ENCODE measurements at places on chromosomes 5 and 9.

DNA sequence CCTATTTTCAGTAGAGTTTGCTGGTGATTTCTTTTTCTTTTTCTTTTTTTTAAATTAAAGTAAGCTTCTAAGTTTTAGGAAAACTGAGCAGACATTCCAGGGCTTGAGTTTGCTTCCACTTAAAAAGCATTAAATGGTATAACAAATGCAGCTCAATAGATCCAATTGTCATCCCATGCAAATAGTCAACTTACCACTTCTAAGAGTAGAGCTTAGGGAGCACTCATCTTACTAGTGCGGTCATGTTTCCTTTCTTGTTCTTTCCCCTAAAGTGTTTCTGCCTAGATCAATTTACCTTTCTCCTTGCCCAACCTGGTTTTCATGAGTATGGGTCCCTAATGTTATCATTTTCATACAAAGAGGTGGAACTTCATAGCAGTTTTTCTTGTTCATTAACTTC is 13.0 kb upstream of the CEP120 start:
- no peak for DNase-seq

DNA sequence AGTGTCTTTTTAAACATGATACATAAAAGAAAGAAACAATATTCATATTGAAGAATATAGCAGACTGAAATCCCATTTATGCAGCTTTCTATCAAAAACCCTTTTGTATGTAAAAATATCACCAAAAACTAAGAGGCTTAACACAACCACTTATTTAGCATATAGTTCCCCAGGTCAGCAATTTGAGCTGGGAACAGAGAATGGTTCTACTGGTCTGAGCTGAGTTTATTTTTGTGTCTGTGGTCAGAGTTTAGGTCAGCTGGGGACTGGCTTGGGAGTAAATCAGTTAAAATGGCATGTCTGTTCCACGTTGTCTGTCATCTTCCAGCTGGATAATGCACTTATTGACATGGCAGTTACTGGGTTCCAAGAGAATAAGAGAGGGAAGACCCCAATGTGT is 165.0 kb downstream of the TMEM232 start:
- no peak for DNase-seq

- DNase-seq, result no peak
Measured at GRCh38 chr5:87155106-87155505, 112.6 kb upstream of the RASA1 start.

DNA sequence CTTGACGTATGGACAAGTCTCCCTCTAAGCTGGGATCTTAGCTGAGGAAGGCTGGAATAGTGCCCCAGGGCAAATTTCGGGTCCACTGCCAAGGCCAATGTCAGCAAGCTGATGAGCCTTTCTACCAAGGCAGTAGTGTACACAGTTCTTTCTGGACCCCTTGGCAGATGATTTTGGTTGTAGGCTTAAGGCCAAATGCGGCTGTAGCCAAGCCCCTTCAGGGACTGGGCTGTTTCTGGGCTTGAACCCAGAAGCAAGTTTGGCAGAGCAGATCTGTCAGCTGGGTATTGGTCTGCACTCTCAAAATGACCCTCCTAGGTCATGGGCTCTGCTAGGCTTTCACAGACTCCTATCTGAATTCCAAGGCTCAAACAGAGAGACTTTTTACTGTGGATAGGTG is 121.6 kb downstream of the ADAMTSL1 start:
- peak; percentile 93 for DNase-seq

- DNase-seq, result no peak
Measured at GRCh38 chr5:2735996-2736395, 15.5 kb downstream of the IRX2 start.

DNA sequence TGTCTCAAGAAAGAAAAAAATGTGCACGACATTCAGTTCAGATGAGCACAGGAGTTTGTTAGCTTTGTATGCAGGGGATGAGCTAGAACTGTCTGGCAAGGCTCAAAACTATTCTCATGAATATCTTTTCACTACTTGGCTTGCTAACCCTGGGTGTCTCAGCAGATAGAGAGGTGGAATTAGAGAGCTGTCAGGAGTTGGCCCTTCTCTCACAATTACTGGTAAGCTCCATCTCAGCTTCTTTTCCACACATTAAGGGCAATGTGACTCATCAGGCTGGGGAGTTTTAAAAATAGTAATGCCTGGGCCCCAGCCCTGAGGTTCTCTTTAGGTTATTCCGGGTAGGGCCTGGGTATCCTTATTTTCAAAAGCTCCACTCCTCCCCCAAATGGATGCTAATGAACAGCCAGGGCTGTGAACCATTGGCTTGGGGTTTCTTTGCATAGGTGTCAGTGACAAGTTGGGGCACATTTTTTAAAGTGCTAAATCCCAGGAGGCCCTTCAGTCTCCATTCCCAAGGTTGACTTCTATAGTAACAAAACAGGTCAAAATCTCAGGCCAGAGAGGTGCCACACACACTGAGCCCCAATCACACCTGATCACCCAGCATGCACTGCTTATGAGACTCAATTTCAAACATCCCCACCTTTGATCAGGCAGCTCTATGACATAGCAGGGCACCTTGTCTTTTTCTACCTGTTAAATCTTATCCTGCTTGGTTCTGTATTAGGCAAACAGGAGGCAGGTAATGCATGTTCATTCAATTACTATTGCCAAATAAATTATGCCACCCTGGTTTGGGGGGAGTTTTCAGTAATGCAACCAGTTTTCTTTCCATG is 239.7 kb upstream of the DAP start:
- DNase-seq, result no peak

- no peak for DNase-seq
Measured at GRCh38 chr9:133199648-133200321, 9.3 kb downstream of the OBP2B start.

DNA sequence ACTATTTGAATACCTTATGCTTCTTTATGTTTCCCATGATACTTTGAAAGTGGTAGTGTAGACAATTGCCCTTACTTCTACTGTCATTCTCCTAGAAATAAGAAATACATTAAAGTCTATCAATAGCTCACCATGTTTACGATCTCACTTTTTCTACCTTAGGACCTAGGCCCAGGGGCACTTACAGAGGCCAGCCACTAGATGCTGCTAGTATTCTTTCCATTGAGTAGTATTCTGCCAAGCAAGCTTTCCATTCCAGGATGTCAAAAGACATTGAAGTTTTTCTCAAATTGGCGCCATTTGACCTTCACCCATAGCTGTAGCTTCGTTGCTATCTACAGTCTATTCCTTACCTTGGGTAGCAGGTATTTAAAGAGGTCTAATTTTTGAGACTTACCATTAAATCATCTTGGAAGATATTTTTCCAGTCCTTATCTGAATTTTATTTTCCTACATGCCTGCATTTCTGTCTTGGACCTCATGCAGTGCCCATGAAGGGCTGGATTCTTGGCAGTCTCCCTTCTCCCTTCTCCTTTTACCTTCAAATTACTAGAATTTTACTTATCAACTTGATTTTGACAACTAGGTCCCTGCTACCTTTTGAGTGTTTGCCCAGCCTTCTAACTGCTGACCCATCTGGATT is 246.0 kb upstream of the NUDT12 start:
- peak; percentile 55 for DNase-seq

DNA sequence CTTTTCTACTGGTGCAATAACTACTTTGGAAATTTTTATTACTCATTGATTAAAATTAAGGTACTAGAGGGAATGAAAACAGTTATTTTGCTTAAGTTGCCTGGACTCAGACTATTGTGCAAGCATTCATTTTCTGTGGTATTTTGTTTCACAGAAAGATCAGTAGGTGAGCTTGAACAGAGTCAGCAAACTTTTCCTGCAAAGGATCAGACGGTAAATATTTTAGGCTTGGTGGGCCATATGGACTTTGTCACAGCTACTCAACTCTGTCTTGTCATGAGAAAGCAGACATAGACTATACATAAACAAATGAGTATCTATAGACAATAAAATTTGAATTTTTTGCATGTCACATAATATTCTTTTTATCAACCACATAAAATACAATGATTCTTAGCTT is 1036.4 kb downstream of the NR2F1-AS1 start:
- DNase-seq, result no peak

GRCh38 chr9:36143245-36143641 is 6.7 kb downstream of the GLIPR2 start:
- no peak for DNase-seq

- no peak for DNase-seq
Measured at GRCh38 chr9:76369583-76369982, 24.6 kb downstream of the RFK start.

DNA sequence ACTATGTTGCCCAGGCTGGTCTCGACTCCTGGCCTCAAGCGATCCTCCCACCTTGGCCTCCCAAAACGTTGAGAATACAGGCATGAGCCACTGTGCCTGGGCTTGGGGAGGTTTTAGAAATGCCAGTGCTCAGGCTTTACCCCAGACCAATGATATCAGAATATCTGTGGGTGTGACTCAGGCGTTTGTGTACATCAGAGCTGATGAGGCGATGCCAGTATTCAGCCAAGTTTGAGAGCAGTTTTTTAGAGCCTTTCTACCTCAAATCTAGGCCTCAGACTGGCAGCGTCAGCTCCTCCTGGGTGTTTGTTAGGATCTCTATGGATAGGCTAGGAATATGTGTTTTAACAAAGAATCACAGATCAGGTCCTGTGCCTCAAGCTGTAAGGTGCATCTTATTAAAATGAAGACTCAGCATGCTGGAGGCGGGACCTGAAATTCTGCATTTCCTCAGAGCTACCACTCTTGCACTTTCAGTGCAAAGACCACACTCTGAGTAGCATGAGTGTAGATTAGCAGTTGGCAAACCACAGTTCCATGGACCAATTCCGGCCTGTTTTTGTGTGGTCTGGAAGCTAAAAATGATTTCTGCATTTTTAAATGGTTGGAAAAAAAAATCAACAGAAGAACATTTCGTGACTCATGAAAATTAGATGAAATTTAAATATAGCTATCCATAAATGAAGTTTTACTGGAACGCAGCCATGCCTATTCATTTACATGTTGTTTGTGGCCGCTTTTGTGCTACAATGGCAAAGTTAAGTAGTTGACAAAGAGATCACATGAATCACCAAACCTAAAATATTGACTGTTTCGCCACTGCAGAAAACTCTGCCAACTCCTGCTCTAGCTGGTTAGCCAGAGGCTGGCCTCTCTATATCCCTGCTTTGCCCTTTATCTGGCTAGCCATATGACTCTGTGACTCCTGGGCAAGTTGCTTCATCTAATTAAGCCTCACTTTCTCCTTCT is 92.2 kb downstream of the KLF4 start:
- no peak for DNase-seq

DNA sequence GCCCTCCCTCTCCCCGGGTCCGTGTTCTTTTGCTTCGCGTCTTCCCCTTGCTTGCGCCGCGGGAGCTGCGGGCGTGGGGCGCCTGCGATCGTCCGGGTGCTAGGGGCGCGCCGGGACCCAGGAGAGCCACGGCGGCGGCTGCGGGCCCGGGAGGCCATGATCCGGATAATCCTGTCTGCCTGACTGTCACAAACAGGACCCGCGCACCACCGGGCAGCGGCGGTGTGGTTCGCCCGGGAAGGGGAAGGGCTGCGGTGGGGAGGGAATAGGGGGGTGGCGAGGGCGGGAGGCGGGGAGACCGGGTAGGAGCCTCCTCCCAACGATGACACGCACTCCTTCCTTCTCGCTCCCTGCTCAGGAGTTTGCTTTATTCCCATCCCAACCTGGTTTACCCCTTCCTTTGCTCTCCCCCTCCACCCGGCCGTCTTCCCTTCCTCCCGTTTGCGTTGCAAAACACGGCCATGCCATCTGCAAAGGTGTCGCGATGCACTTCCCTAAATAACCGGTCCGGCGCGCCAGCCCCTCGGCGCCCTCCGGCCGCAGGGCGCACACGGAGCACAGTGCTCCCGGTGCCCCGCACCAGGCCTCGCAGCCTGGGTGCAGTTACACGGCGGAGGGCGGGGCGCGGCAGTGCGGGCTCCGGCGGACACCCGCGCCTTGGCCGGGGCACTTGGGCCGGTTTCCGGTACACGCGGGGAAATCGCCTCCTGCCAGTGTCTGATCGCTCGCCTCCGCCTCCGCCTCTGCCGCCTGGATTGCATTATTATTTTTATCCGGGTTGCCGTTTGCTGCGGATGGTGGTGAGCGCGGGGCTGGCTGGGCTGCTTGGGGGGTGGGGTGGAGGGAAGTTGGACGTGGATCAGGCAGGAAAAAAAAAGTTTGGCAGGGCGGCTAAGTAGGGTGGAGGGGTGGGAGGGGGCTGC is 1.5 kb downstream of the SMARCA2 start:
- peak; percentile 68 for DNase-seq

DNA sequence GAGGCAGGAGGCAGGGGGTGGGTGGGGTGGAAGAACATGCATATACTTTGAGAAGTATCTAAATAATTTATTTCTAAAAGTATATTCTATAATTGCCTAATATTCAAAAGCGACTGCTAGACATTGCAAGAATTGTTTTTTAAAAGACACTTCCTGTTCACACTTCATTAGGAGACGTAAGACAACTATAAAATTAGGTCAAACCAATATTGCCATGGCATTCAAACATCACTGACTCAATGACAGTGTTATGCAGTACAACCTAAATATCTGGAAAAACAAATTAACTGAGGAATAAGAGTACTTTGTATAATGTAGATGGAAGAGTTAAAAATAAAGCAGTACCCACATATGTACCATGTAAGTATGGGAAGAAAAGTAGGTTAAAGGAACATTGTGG is 4.5 kb downstream of the CCNH start:
- no peak for DNase-seq

GRCh38 chr5:34923694-34924461 is 5.5 kb upstream of the DNAJC21 start:
- DNase-seq, result no peak

GRCh38 chr9:27212621-27213020 is 84.3 kb downstream of the EQTN start:
- no peak for DNase-seq

DNA sequence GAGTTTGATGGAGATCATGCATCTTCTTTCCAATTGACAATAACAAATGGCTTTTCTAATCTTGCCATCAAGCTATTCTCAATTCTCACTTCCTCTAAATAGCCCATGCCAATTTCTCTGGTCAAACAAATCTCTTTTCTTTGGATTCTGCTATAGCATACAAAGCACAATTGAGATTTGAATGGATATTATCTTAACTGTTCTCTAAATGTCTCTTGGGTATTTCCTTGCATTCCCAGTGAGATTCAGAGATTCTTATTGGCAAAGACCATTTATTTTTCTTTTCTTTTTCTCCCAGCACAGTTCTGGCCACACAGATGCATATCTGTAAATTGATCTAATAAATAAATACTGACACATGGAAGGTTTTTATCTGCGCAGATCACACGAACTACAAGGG is at the start of gene OR1N2:
Gene OR1N2 (plus strand): TSS at position 301 of the 400 bp plus-strand sequence. CDS start 100 bp downstream, outside the sequence.
- no peak for DNase-seq

- DNase-seq, result no peak
Measured at GRCh38 chr9:38202336-38202938, 133.4 kb upstream of the SHB start.

- DNase-seq, result no peak
Measured at GRCh38 chr9:136280535-136281315, 23.2 kb downstream of the CCDC187 start.

- no peak for DNase-seq
Measured at GRCh38 chr5:89435347-89435746, 552.4 kb upstream of the MEF2C start.

DNA sequence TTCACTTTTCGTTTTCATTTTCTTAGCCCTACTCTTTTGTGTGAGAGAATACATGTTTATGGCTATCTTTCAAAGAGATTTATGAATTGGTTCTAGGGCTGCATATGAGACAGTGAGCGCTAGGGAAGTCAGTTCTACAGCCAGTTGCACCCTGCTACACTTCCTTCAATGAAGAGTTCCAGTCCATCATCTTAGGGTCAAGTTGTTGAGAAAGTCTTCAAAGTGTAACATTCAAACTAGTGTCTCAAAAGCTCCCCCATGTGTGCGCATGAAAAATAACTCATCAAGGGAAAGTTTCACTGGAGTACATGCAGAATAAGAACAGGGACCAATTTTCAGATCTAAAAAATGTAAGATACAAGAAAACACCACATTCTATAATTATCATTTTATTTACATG is 317.2 kb downstream of the DEPDC1B start:
- DNase-seq, result peak; percentile 61

All from NCI-H446 treated with DMSO at 0.1 percent for 48 hours (cell line).